ENCODE measurements at places on chromosomes 16 and 17.

DNA sequence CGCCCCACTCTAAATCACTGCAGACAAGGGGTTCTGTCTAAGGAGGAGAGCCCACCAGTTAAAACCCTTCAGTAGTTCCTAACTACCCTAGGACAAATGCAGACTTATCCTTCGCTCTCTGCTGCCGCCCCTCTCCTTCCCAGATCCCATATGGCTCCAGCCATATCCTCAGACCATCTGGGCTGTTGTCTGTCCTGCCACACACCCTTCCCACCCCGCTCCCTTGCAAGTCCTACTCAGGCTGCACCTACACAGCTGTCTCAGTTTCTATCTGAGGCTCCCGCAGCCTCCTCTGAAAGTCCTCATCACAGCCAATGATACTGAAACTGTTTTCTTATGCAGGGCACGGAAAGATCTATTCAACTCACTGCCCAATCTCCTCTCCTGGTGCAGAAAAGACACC, 720 bp upstream of the BCKDK start:
- DNase-seq, result no peak

DNA sequence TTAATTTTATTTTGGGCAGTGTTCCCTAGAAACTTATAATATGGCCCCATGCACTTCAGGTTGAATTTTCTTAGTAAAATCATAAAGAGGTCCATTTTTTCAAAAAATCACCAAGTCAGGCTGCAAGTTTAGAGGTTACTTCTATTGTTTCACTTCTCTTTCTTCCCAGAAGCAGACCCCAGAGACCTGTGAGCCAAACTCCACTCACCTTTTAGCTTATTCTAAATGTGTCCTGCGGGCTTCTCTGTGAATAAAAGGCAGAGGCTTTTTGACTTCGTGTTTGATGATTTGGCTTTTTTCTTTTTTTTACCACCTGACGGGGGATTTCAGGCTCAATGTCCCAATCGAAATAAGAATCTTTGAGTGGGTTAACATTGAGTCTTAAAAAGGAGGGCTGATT, 7.4 kb downstream of the PRKCB start:
- DNase-seq, result no peak

DNA sequence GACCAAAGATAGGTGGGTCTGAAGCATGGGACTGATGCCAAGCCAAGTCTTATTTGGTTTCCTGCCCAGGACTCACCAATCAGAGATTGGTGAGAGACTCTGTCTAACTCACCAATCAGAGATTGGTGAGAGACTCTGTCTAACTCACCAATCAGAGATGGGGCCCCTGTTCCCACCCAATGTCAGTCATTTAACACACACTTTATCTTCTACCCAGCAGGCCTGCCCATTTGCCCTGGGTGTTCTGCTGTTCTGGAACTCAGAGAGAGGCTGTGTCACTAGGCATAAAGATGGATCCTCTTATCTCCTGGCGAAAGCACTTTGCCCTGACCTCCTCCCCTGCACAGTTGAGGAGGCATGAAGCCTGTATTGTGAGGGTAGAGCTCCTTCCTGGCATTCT, 5.4 kb upstream of the RHOT1 start:
- no peak for DNase-seq

GRCh38 chr17:13596241-13596923, 5.3 kb downstream of the HS3ST3A1 start:
- no peak for DNase-seq

GRCh38 chr16:74202009-74202408, 94.6 kb upstream of the PSMD7 start:
- no peak for DNase-seq

GRCh38 chr17:55584055-55584685, 72.9 kb upstream of the SMIM36 start:
- no peak for DNase-seq

GRCh38 chr17:75698659-75699058, 22.6 kb upstream of the ITGB4 start:
- DNase-seq, result no peak

- no peak for DNase-seq
These were observed 65.3 kb upstream of the CRHR1 start for GRCh38 chr17:45718791-45719190.

DNA sequence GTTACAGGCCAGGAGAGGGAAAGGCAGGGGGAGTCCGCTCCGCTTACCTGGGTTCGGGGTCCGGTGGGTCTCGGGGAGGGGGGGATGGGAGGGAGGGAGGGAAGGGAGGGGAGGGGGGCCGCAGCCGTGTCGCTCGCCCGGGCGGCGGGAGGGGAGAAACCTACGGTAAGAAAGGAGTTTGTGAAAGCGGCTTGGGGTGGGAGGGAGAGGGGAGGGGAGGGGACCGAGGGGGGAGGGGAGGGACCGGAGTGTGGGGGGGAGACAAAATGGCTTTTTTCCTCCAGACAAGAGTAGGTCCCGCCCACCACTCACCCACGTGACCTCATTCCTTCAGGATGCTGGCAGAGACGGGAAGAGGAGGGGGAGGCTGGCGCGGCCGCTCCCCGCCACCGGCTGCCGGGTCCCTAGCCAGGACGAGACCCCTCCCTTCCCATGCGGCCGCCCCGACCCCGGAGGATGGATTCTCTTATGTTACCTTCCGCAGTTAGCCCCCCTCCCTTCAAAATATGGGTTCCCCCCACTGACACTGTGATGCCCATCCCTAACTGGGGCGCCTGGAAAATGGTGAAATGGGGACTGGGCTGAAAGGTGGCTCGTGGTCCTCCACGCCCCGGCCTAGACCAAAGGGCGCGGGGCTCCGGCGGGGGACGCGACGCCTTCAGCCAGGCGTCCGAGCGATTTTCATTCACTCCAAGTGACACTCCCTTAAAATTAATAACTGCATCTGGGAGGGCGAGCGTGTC, at the start of gene PCGF2:
TSS of gene PCGF2 (minus strand) at position 188 of the 743 bp plus-strand sequence. CDS start 7,934 bp downstream, outside the sequence.
- peak; percentile 56 for DNase-seq

DNA sequence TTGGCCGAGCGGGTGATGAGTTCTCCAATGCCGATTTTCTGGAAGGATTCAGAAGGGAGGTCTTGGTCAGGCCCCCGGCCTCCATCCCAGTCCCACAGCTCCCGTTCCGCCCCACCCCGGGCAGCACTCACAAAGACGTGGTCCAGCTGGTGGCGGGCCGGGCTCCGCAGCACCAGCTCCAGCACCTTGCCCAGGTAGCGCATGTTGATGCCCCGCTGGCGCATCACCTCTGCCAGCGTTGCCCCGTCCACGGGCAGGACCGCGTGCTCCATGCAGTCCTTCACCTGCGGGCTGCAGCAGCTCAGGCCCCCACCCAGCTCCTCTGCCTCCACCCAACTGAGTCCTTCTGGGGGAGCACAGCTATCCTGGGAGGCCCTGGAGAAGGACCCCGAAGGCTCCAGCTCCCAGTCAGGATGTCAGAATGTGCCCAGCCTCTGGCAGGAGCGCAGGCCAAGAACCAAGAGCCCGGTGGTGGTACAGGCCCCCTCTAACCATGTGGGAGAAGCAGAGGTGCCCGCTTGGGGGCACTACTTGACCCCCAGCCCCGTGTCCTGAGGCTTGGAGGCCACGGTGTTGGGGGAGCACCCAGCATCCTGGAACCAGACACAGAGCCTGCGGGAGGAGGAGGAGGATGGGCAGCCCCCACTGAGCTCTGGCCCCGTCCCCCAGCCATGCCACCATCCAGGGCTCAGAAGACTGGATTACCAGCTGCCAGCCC, 16.2 kb downstream of the CLUH start:
- no peak for DNase-seq

DNA sequence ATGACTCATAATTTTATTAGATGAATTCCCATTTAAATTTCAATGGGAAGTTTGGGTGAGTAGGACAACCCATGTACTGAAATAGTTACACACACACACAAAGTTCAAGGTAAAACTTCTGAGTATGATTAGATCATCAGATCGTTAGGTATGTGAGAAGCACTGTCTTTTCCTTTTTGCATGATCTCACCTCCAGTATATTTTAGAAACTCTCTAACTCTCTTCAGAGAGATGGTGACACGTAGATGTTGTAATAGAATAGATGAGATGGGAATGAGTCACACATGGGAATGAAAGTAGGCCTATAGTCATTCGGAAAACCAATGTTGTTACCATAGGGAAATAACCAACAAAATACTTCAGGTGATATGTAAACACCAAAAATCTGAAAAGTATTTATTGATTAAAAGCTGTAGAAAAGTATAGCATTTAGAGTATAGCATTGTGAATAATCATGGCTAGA, 22.2 kb downstream of the KRT23 start:
- DNase-seq, result no peak

DNA sequence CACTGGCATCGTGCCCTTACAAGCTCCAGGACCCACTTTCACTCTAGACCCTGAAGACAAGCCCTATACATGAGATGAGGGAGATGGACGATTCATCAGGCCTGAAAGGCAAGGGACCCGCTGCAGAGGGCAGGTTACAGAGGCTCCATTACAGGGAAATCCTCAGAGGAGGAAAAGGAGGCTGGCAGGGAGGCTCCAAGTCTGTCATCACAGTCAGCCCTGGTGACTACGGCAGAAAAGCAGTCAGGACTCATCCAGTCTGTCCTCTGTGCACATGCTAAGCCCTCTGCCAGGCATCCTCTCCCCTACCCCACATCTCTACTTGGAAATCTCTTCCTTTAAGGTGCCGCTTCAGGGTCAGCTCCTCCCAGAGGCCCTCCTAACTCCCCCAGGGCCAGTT, 197.7 kb upstream of the CDH5 start:
- DNase-seq, result no peak

GRCh38 chr16:4696172-4696904, 3.0 kb downstream of the NUDT16L1 start:
- no peak for DNase-seq

- DNase-seq, result no peak
These were observed 656 bp downstream of the VMO1 start for GRCh38 chr17:4785311-4786105.

GRCh38 chr17:41343029-41343428, 7.6 kb downstream of the KRT33A start:
- DNase-seq, result no peak

DNA sequence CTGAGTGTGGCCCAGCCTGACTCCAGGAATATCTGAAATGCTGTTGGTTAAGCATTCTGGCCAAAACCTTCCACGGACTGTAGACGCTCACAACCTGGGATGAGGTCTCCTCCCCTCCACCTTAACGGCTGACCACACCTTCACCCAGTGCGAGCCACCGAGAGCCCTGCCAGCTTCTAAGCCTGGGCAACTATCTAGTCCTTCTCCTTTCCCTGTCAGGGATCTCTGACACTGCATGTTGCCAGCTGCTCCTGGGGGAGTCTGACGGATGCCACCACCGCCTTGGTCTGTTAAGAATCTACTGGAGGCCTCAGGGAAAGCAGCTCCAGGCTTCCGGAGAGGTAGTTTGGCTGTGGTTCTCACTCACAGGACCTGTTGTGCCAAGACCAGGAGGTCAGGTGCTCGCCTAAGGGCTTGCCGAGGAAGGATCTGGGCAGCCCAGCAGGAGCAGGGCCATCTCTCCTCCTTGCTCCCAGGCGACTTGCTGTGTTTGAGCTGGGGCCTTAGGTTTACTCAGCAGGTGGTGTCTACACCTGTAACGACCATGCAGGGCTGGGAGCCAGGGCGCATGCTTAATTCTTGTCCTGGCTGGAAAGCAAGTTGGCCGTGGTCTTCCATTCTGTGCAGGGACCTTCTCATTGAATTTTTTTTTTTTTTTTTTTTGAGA, 111.8 kb downstream of the NTN1 start:
- DNase-seq, result no peak

DNA sequence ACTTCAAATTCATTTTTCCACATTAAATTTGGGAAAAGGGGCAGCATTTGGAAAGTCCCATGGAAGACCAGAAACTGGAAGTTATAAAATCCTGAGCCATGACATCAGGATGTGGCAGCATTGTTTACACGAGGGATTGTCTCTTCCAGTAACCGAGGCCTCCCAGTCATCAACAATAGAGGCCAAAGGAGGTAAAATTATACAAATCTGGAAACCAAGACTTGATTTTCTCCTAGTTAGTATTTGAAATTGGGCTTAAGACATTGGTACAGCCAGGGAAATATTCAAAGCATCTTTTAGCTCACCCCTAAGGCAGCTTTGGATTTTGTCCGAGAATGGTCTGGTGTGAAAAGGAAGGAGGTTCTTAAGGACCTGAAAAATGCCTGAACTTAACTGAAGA, 251.6 kb upstream of the FOXF1 start:
- DNase-seq, result no peak

GRCh38 chr17:78010759-78011158, 52.3 kb downstream of the TNRC6C start:
- no peak for DNase-seq

DNA sequence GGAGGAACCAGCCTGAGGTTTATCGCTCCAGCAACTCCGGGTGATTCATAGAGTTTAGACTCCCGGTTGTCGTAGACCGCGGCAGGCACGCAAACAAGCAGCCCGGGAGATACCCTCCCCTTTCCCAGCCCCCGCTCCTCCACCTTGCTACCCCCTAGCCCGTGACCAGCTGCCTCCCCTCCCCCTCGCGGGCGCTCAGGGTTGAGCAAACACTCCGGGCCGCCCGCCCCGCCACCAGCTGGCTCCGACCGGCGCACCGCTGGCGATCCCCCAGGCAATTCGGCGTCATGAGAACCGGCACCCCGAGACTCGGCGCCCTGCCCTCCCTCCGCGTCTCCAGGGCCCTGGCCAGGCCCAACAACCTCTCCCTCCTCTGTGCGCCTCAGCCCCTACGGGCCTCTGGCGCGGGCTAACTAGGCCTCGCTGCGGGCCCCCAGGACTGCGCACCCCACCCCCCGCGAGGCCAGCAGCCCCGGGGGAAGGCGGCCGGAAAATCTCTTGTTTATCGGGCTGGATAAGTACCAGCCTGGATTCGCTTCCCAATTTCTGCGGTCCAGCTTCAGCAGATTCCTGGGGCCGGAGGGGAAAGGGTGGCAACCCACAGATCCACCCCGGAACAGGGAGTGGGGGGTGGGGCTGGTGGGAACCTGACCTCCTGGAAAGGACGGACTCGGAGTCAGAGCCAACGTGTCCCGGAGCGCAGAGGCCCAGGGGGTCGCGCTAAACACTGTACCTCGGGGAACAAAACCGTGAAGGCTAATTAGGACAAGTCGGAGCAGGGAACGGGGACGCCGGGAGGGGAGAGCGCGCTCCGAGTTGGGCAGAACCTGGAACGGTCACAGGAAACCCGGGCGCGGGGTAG, 951 bp upstream of the GPRC5C start:
- peak; percentile 74 for DNase-seq

- DNase-seq, result no peak
These were observed 10.4 kb downstream of the ARRB2 start for GRCh38 chr17:4720787-4721186.

GRCh38 chr17:82734987-82735866, at the start of gene FN3K:
Gene FN3K, plus strand, starts transcription at chr17:82735615. Its CDS starts 22 bp downstream, at chr17:82735637.
- peak; percentile 49 for DNase-seq

GRCh38 chr16:70540994-70541393, 17.4 kb downstream of the SF3B3 start:
- DNase-seq, result no peak

- DNase-seq, result no peak
These were observed 1.0 kb upstream of the SLC12A4 start for GRCh38 chr16:67969254-67970039.

GRCh38 chr16:53201900-53202299, 147.1 kb downstream of the CHD9 start:
- no peak for DNase-seq

- no peak for DNase-seq
These were observed 117.6 kb upstream of the ZNF750 start for GRCh38 chr17:82957469-82957795.
